ENCODE measurements at places on chromosomes 1 and 21. TPM values are rescaled to one million over a fixed set of nuclear protein-coding genes. Genes with fewer than 3 reads are reported as not detected.

- DNase-seq, result no peak
These were observed 64.8 kb upstream of the ATP1A1 start for GRCh38 chr1:116308276-116308675.

SV2A gene
- total RNA-seq, result 4.0 TPM

GOLPH3L gene
- 13.1 TPM for total RNA-seq

SERPINC1 gene
- not detected for total RNA-seq

OR2AK2 gene
- total RNA-seq, result not detected
